ENCODE measurements at places on chromosomes 1 and 21. TPM values are rescaled to one million over a fixed set of nuclear protein-coding genes. Genes with fewer than 3 reads are reported as not detected.

GRCh38 chr1:17287130-17287776 lies 20.7 kb upstream of the PADI4 start:
- no peak for DNase-seq

IL10 gene
- 0.77 TPM for total RNA-seq

- no peak for DNase-seq
These were observed 50.3 kb upstream of the DENND1B start for GRCh38 chr1:197825541-197825940.

DNA sequence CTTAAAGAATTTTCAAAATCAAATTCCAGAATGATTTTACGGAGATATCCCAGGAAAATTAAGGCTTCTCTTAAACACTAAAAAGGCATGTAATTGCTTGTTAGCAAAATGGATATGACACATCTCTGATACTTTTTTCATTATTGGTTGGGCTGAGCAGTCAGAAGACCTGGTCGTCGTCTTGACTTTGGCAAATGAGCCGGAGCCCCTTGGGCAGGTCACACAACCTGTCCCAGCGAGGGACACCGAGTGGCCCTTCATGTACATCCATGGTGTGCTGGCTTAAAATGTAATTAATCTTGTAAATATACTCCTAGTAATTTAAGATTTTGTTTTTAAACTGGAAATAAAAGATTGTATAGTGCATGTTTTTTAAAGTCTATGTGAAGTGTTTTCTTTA lies 33.9 kb downstream of the IFNGR2 start:
- DNase-seq = no peak

DNA sequence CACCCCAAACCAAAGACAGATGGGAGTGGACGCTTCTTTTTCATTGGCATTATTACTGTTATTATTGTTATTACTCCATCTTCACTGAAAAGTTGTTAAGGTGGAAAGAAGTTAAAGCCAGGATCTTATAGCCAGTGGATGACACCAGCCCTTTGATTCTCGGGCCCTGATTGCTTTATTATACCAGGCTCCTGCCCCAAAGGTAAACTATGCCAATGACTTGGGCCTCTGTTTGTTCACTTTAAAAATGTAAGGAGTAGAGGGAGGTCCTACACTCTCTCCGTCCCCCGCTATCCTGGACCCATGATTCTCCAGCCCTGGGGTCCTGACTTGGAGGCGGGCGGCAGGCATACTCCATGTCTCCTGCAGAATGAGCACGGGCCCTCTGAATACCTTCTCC lies 106.8 kb downstream of the TOMM20 start:
- no peak for DNase-seq

Data from activated T-cell treated with anti-CD3 and anti-CD28 coated beads, Interleukin-2, amount 50 U/mL, for 72 hours (primary cell).